CD14-positive monocyte (primary cell): ENCODE measurements at places on chromosomes 4 and X. TPM values are rescaled to one million over a fixed set of nuclear protein-coding genes. Genes with fewer than 3 reads are reported as not detected.

DNA sequence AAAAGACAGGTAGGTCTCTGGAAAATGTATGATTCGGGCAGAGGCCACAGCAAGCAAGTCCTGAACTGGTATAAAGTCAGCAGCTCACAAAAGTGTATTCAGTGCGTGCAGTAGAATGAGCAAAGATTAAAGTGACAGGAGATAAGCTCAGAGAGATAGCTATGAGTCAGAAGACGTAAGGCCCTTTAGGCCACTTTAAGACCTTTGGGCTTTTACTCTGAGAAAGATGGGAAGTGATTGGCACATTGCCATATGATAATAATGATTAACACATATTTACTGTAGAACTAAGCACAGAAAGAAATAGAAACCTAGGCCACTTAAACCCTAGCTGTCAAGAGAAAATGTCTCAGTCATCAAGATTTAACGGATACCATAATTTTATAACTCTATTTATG lies 51.7 kb downstream of the TBCK start:
- H3K27ac ChIP-seq, result no peak overlapping the region
- no peak overlapping the region for H3K4me3 ChIP-seq
- H3K36me3 ChIP-seq, result no peaks in the 10 kb centered on the region
- no peak for DNase-seq
- no peaks in the 10 kb centered on the region for H3K4me1 ChIP-seq

- H3K27me3 ChIP-seq, result no peaks in the 10 kb centered on the region
- no peak overlapping the region for H3K4me3 ChIP-seq
- no peak for DNase-seq
- no peaks in the 10 kb centered on the region for H3K36me3 ChIP-seq
- no peak overlapping the region for H3K27ac ChIP-seq
- no peaks in the 10 kb centered on the region for H3K4me1 ChIP-seq
Observed at GRCh38 chr4:182491719-182492118, 248.5 kb downstream of the TENM3 start.

- peak within 1 kb of the TSS; percentile 42 for H3K4me3 ChIP-seq
- peaks cover 87% of the 10 kb centered on the region for H3K27me3 ChIP-seq
- H3K4me1 ChIP-seq, result peaks cover 33% of the 10 kb centered on the region
- H3K36me3 ChIP-seq, result no peaks in the 10 kb centered on the region
- DNase-seq, result peak; percentile 2
- H3K27ac ChIP-seq, result no peak within 1 kb of the TSS
Observed at GRCh38 chr4:107035819-107036583, at the start of gene DKK2. TSS of gene DKK2 (minus strand) at chr4:107036313. CDS start at chr4:107035591, 722 bp downstream.

DNA sequence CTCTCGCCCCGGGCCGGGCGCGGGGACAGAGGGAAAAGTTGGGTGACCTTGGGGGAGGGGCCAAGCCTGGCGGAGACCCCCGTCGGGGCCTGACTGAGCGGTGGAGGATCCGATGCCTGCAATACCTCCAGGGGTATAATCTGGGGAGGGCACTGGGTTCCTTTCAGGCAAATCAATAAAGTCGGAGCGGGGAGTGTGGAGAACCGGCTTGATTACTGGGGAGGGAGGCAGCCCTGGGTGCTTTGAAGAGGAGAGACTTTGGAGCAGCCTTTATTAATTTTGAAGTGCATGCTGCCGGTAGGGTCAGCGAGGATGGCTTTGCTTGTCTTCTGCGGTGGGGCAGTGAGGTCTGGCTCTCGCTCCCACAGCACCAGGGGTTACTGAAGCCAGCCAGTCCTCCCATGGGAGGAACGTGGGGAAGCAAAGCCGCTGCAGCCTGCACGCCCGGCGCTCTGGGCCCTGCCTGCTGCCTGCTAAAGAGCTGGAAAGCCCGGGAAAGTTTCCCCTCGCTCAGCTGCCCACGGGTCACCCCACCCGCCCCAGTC lies 403 bp upstream of the LGI2 start:
- H3K27me3 ChIP-seq, result peaks cover 84% of the 10 kb centered on the region
- DNase-seq, result no peak
- no peaks in the 10 kb centered on the region for H3K4me1 ChIP-seq

GRCh38 chr4:54213761-54214160 lies 15.3 kb upstream of the PDGFRA start:
- peaks cover 5% of the 10 kb centered on the region for H3K4me1 ChIP-seq
- H3K27ac ChIP-seq, result no peak overlapping the region
- no peaks in the 10 kb centered on the region for H3K36me3 ChIP-seq

Gene DCAF8L2
- not detected in 2 replicates for polyA plus RNA-seq

DNA sequence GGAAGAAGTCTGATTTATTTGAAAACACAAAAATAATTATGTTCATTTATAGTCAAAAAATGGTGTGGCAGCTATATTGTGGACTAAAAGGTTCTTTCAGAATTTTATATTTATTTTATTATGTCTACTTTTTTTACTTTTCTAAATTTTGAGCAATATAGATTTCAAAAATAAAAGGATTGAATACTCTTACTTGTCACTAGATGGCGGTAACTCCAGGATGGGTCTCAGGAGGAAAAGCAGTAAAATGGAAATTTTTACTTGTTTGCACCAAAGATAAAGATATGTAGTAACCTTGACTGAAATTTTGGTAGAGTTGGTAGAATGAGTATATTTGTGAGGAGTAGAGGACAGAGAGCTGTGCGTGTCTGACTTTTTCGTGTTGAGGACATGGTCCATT lies 14.5 kb upstream of the DACH2 start:
- H3K27ac ChIP-seq, result no peak overlapping the region
- no peaks in the 10 kb centered on the region for H3K4me1 ChIP-seq
- no peaks in the 10 kb centered on the region for H3K27me3 ChIP-seq
- no peaks in the 10 kb centered on the region for H3K36me3 ChIP-seq

GRCh38 chr4:25088093-25088952 lies 57.6 kb upstream of the LGI2 start:
- H3K4me1 ChIP-seq, result peaks cover 4% of the 10 kb centered on the region
- no peak overlapping the region for H3K27ac ChIP-seq
- no peak overlapping the region for H3K4me3 ChIP-seq
- peaks cover 10% of the 10 kb centered on the region for H3K27me3 ChIP-seq

GRCh38 chrX:2665387-2666304 lies 25.4 kb upstream of the CD99 start:
- no peak overlapping the region for H3K4me3 ChIP-seq
- DNase-seq, result no peak
- no peaks in the 10 kb centered on the region for H3K36me3 ChIP-seq

DNA sequence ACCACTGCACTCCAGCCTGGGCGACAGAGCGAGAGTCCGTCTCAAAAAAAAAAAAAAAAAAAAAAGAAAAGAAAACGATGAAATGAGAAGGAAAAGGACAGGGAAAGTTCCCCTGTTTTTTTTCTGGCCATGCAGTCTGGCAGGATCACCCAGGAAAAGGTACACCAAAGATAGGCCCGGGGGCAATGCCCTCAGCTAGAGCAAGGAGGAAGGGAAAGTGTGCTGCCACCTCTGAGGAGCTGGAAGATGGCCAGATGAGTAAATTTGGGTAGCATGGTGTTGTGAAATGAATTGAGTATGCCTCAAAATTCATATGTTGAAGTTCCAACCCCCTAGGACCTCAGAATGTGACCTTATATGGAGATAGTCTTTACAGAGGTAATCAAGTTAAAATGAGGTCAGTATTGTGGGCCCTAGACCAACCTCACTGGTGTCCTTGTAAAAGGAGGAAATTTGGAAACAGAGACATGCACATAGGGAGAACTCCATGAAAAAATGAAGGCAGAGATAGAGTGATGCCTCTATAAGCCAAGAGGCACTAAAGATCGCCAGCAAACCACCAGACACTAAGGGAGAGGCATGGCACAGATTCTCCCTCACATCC lies 28.9 kb downstream of the MAOB start:
- no peak for DNase-seq
- H3K27ac ChIP-seq, result no peak overlapping the region
- H3K36me3 ChIP-seq, result no peaks in the 10 kb centered on the region
- H3K4me1 ChIP-seq, result no peaks in the 10 kb centered on the region
- no peaks in the 10 kb centered on the region for H3K27me3 ChIP-seq

DNA sequence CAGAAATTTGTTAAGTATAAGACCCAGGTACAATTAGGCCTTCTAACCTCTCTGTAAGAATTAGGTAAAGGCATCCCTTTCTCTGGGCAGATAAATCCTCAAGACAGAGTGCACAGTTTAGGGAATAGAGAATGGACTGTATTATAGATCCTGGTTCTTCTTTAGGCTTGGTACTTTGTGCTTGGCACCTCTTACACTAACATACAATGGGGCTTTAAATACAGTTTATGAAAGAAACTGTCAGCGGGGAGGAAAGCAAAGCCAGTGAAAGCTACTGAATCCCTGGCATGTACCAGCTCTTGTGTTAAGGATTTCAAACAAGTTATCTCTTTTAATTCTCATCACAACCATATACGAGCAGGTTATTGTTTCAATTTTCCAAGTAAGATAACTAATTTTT lies 1350.0 kb downstream of the ADGRL3 start:
- H3K36me3 ChIP-seq, result no peaks in the 10 kb centered on the region
- no peak for DNase-seq
- H3K4me1 ChIP-seq, result no peaks in the 10 kb centered on the region
- no peaks in the 10 kb centered on the region for H3K27me3 ChIP-seq
- no peak overlapping the region for H3K4me3 ChIP-seq

DNA sequence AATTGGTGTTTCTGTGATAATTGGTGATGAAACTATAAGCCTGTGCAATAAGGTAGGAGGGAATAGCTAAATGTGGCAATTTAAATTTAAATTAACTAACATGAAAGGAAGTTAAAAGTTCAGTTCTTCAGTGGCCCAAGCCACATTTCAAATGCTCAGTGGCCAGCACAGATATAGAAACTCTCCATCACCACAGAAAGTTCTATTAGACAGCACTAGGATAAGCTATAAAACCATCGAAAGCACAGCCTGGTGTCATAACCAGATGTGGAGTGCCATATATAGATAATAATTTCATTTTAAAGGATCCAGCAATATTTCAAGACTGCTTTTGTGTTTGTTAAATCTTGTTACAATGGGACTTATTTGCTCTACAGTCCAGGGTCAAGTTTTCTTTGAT lies 119.3 kb upstream of the NR3C2 start:
- H3K4me1 ChIP-seq, result no peaks in the 10 kb centered on the region
- no peaks in the 10 kb centered on the region for H3K27me3 ChIP-seq
- H3K27ac ChIP-seq, result no peak overlapping the region
- H3K36me3 ChIP-seq, result no peaks in the 10 kb centered on the region

Gene ODAM
- not detected for polyA plus RNA-seq

- DNase-seq, result no peak
- no peaks in the 10 kb centered on the region for H3K36me3 ChIP-seq
- no peak overlapping the region for H3K4me3 ChIP-seq
- no peaks in the 10 kb centered on the region for H3K27me3 ChIP-seq
- no peak overlapping the region for H3K27ac ChIP-seq
Observed at GRCh38 chr4:183788308-183788905, 116.7 kb upstream of the STOX2 start.

DNA sequence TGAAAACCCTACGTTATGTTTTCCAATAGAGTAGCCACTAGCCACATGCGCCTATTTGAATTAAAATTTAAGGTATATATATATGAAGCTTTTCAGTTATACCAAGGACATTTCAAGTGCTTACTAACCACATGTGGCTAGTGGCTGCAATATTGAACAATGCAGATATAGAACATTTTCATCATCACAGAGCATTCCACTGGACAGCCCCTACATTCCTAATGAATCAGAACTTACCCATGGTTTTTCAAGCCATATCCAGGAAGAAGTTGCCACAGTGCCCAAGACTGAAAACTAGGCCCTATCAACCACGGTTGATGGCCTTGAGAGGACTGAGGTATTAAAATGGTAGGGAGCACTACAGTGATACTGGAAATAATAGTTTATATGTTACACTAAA lies 29.7 kb downstream of the NEK1 start:
- H3K27ac ChIP-seq, result no peak overlapping the region
- H3K36me3 ChIP-seq, result peaks cover 7% of the 10 kb centered on the region
- no peak overlapping the region for H3K4me3 ChIP-seq
- no peak for DNase-seq
- no peaks in the 10 kb centered on the region for H3K4me1 ChIP-seq
- no peaks in the 10 kb centered on the region for H3K27me3 ChIP-seq

Gene MAOA
- polyA plus RNA-seq, result 0.15 TPM

- H3K27me3 ChIP-seq, result no peaks in the 10 kb centered on the region
- H3K4me3 ChIP-seq, result no peak overlapping the region
- H3K4me1 ChIP-seq, result no peaks in the 10 kb centered on the region
Observed at GRCh38 chr4:10917566-10917965, 233.0 kb upstream of the CLNK start.

GRCh38 chrX:12149670-12150407 lies 11.6 kb downstream of the FRMPD4 start:
- H3K36me3 ChIP-seq, result no peaks in the 10 kb centered on the region
- no peak overlapping the region for H3K4me3 ChIP-seq
- no peak overlapping the region for H3K27ac ChIP-seq
- no peak for DNase-seq
- no peaks in the 10 kb centered on the region for H3K27me3 ChIP-seq
- H3K4me1 ChIP-seq, result no peaks in the 10 kb centered on the region

DNA sequence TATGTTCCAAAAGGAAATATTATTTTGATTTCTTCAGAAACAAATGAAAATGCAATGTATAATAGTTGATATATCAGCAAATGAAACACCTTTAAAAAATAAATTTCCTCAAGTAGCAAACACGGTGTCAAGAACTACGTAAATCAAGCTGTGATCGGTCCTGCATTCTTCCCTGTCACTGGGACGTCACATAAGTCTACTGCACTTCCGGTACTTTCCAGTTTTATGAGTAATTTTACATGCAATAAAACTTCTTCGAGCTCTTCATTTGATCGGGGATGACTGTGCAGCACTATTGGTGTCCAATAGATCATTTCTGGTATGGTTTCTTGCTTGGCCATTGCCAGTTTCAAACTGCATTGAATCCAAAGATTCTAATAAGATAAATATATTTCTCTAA lies 114.0 kb upstream of the VEGFC start:
- DNase-seq, result no peak
- H3K4me3 ChIP-seq, result no peak overlapping the region

Gene PRR32
- polyA plus RNA-seq, result not detected

- no peak overlapping the region for H3K4me3 ChIP-seq
- peaks cover 6% of the 10 kb centered on the region for H3K27me3 ChIP-seq
- DNase-seq, result no peak
- no peaks in the 10 kb centered on the region for H3K36me3 ChIP-seq
Observed at GRCh38 chrX:14064626-14065432, 35.1 kb upstream of the GEMIN8 start.

Gene FOXR2
- not detected in 2 replicates for polyA plus RNA-seq

- no peaks in the 10 kb centered on the region for H3K27me3 ChIP-seq
- no peak overlapping the region for H3K27ac ChIP-seq
- H3K36me3 ChIP-seq, result no peaks in the 10 kb centered on the region
- no peak for DNase-seq
- H3K4me3 ChIP-seq, result no peak overlapping the region
Observed at GRCh38 chrX:123267220-123267619, 83.1 kb downstream of the GRIA3 start.

GRCh38 chrX:84123585-84123984 lies 64.4 kb downstream of the RPS6KA6 start:
- no peak overlapping the region for H3K4me3 ChIP-seq
- no peaks in the 10 kb centered on the region for H3K36me3 ChIP-seq
- no peaks in the 10 kb centered on the region for H3K27me3 ChIP-seq
- H3K27ac ChIP-seq, result no peak overlapping the region

Gene PLA2G12A
- polyA plus RNA-seq, result 1.3 and 1.8 TPM in 2 replicates
